Prostate gland (tissue), 2 donors: ENCODE measurements at places on chromosomes 11 and 22. TPM values are rescaled to one million over a fixed set of nuclear protein-coding genes. Genes with fewer than 3 reads are reported as not detected.

GRCh38 chr11:59559886-59560285, 48.5 kb downstream of the OR4D9 start:
- H3K36me3 ChIP-seq = no peaks in the 10 kb centered on the region
- no peak for DNase-seq
- H3K4me3 ChIP-seq = no peak overlapping the region

DNA sequence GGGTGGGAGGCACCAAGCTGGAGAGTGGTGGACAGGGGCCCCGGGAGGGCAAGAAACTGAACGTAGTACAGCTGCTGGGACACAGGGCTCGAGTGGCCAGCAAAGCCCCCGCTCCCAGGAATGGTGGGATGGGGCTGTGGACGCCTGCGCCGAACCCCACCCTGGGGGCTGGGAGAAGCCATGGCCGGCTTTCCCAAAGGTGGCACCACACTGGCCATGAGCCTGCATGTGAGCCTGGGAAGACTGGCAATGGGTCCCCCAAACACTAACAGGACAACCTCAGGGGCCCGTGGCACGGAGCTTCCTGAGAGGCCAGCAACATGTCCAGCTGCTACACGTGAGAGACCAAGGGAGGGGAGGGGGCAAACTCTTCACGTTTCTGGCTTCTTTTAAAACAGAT, 4.0 kb downstream of the ALG12 start:
- H3K27ac ChIP-seq = no peak overlapping the region
- peaks cover 2% of the 10 kb centered on the region for H3K4me1 ChIP-seq
- H3K36me3 ChIP-seq = no peaks in the 10 kb centered on the region
- H3K27me3 ChIP-seq = no peaks in the 10 kb centered on the region

- H3K36me3 ChIP-seq = no peaks in the 10 kb centered on the region
- no peak overlapping the region for H3K4me3 ChIP-seq
- DNase-seq = no peak
- no peaks in the 10 kb centered on the region for H3K4me1 ChIP-seq
- H3K27ac ChIP-seq = no peak overlapping the region
These were observed 14.5 kb upstream of the CLMP start for GRCh38 chr11:123209591-123209990.

DNA sequence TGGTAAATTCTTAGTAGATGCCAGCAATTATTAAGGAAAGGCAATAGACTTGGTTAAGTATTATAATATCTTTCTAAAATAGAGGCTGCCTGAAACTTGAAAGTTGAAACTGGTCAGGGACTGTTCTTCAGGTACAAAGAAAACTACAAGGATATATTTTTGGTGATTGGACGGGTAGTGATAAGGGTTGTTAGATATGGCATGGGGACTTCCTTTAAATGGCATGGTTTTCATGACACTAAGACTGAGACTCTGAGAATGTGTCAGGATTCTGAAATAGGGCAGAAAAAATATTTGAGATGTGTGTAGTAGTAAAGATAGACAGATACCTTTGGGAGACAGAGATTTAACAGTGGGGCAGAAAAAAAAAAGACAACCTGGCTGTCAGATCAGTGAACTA, 108.4 kb upstream of the SLC5A12 start:
- no peak for DNase-seq
- no peaks in the 10 kb centered on the region for H3K27me3 ChIP-seq
- no peak overlapping the region for H3K4me3 ChIP-seq
- H3K27ac ChIP-seq = no peak overlapping the region

DNA sequence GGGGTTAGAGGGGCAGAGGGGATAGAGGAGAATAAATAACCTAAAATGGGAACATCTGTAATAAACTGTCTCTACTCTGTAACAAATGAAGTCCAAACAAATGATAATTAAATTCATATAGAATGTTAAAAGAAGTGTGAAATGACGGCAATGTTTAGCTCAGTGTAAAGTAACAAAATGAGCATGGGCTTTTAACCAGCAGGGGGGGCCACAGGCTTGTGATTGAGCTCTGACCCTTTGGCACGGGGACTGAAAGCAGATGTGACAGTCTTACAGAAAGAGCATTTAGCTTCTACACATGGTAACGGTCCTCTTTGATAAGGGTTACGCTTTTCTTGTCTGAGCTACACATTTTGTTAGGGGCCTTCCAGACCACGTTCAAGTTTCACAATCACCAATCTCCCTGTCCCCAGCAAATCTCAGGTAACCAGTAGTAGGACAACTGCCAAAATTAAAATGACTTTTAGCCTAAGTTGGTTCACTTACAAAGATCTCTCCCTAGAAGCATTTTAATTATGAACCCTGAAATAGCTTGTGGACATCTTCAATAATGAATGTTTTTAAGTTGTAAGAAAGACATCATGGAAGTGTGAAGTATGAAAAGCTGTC, 262.5 kb downstream of the DCDC1 start:
- H3K27me3 ChIP-seq = no peaks in the 10 kb centered on the region
- H3K36me3 ChIP-seq = no peaks in the 10 kb centered on the region
- no peak overlapping the region for H3K27ac ChIP-seq
- peak; percentile 32 for DNase-seq
- H3K4me3 ChIP-seq = no peak overlapping the region

GRCh38 chr11:71991494-71991893, 7.2 kb upstream of the IL18BP start:
- H3K27me3 ChIP-seq = no peaks in the 10 kb centered on the region
- no peak overlapping the region for H3K27ac ChIP-seq
- no peaks in the 10 kb centered on the region for H3K36me3 ChIP-seq
- no peak for DNase-seq
- no peaks in the 10 kb centered on the region for H3K4me1 ChIP-seq

DNA sequence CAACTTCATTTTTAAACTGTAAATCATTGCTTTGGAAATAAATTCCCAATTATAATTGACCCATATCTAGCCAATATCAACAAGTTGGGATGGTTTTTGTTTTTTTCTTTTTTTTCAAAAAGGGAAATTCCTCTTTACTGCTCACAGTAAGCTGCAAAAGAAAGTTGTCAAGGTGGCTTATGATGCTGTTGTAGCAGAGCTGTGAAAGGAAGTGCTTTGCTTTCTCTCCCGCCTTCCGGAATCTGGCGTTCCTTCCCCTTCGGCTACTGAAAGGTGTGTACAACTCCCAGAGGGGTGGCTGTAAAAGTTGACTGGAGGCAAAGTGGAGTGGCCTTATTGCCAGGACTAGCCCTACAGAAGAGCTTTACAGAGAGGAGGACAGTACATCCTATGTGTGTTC, 16.2 kb upstream of the ADSL start:
- DNase-seq = no peak
- no peak overlapping the region for H3K27ac ChIP-seq
- peaks cover 7% of the 10 kb centered on the region for H3K4me1 ChIP-seq
- no peak overlapping the region for H3K4me3 ChIP-seq

- no peak overlapping the region for H3K4me3 ChIP-seq
- no peak overlapping the region for H3K27ac ChIP-seq
- DNase-seq = no peak
- no peaks in the 10 kb centered on the region for H3K4me1 ChIP-seq
- no peaks in the 10 kb centered on the region for H3K36me3 ChIP-seq
These were observed 1456.5 kb downstream of the TBC1D22A start for GRCh38 chr22:48218889-48219420.

DNA sequence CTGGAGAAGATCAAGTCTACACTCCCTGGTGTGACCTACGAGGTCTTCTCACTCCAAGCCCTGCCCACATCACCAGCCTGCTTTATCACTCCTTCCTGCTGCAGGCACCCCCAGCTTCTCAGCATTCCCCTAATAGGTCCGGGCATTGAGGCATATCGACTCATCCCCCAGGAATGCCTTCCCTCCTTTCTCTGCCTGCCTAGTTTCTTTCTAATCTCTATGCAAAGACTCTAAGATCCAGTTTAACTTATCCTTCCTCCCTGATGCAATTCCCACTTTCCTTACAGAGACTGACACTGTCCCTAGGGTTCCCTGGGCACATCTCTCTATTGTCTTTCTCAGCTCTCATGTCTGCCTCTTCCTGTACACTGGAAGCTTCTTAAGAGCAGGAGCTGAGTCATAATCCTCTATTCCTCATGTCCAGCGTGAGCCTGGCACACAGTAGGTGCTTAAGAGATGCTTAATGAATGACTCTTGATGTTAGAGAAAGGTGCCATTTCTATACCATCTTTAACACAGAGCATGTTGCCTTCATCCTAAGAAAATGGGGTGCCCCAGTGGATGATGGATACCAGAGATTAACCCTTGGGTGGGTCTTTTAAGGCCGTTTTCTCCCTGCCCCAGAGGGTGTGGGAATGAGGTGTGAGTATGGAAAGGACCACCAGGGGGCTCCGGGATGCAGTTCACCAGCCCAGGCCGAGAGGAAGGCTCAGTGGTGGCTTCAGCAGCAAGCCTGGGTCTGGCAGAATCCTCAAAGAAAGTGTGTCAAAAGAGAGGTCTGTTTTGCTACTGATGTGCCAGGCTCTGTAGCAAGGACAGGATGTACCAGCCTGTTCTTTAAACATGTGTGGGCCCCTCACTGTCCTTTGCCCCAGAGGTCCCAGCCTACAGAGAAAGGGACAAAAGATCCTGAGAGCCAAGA, 34.7 kb downstream of the PARVA start:
- DNase-seq = no peak
- no peaks in the 10 kb centered on the region for H3K27me3 ChIP-seq
- H3K27ac ChIP-seq = peak overlapping the region; percentile 42
- no peak overlapping the region for H3K4me3 ChIP-seq
- no peaks in the 10 kb centered on the region for H3K36me3 ChIP-seq
- no peaks in the 10 kb centered on the region for H3K4me1 ChIP-seq

The GUCY1A2 gene
- total RNA-seq = 15.3 TPM
